ENCODE measurements at places on chromosomes 4 and X.
A peak's percentile ranks its signal among the peaks of the same experiment; 100 is the strongest.

GRCh38 chrX:43940816-43941474, 32.2 kb downstream of the NDP start:
- no peak for DNase-seq

DNA sequence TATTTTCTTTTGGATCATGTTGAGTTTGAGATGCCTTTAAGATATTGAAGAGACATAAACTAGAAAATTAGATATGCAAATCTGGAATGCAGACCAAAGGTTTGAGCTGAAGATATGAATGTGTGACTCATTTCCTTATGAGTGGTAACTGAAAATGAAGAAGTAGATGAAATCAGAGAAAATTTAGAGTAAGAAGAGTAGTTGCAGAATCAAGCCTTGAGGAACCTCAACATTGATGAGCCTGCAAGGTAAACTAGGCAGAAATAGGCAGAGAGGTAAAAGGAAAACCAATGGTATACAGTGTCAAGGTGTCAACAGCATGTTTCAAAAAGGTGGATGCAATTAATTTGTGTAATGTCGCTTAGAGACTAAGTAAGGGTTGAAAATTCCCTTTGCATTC, 142.8 kb downstream of the MOSPD2 start:
- DNase-seq = no peak

- no peak for DNase-seq
Observed at GRCh38 chr4:6826781-6827508, 44.4 kb downstream of the KIAA0232 start.

DNA sequence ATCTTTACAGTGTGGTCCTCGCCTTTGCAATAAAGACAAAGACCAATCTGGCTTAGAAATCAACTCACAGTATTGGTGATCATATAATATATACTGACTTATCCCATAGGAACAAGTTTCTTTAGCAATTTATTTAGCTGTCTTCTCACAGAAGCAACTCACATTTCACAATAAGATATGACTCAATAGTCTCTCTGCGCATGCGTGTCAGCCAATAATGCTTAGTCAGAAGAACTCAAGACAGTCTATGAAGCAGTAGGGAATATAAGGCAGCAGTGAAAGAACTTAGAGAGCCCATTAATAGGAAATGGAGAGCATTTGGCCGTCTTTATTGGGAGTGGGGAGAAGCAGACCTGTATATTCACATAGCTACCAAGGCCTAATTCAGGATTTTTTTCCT, 216.7 kb downstream of the IL13RA2 start:
- no peak for DNase-seq

- DNase-seq = peak; percentile 78
Observed at GRCh38 chrX:12949927-12950656, 24.8 kb upstream of the TMSB4X start.

DNA sequence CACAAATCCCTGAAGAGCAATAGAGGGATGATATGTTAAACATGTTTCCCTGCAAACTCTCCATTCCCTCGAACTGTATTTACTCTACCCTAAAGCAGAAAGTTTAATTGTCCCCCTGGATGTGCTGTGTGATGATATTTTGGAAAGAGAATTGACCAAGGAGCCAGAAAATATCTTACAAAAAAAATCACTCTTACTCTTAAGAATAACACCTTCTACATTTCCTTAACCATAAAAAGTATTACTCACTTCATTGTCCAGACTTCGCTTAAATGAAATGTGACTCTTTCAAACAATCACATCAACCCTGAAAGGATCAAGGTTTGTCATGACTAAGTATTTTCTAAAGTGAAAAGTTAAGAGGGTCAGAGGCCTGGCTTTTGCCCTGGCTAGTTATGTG, 49.0 kb upstream of the EGFL6 start:
- DNase-seq = no peak

- no peak for DNase-seq
Observed at GRCh38 chrX:123698979-123699520, 33.8 kb downstream of the THOC2 start.

DNA sequence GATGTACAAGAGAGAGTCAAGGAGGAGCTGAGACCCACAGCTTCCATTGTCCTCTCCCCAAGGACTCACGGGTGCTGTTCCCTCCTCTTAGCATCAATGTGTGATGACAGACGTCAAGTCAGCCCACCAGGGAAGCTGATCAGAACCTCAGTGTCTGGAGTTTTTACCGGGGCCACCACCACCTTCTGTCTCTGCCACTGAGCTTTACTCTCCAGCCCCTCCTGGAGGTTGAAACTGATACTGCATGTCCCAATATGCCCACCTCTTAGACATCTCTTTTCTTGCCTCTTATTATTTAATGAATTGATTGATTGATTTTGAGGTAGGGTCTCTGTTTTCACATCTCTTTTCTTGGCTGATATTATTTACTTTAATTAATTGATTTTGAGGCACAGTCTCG, 10.3 kb upstream of the AKAP17A start:
- peak; percentile 83 for DNase-seq

DNA sequence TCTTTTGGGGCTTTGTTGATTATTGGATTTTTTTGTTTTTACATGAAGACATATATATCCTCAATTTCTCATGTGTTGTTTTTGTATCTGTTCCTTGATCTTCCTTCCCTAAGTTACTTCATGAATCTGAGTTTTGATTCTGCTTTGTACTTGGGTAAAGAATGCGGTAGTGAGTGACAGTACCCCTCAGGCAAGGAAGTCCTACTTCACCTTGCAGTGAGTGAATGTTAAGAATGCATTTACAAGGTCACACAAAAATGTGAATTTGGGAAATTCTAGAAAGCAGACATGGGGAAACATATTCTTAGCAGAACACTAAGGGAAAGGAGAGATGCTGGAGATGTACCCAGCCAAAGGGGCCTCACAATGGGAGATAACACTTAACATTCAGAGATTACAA, 373.1 kb upstream of the LCORL start:
- no peak for DNase-seq

GRCh38 chrX:19912-20571, 261.1 kb upstream of the PLCXD1 start:
- DNase-seq = no peak

DNA sequence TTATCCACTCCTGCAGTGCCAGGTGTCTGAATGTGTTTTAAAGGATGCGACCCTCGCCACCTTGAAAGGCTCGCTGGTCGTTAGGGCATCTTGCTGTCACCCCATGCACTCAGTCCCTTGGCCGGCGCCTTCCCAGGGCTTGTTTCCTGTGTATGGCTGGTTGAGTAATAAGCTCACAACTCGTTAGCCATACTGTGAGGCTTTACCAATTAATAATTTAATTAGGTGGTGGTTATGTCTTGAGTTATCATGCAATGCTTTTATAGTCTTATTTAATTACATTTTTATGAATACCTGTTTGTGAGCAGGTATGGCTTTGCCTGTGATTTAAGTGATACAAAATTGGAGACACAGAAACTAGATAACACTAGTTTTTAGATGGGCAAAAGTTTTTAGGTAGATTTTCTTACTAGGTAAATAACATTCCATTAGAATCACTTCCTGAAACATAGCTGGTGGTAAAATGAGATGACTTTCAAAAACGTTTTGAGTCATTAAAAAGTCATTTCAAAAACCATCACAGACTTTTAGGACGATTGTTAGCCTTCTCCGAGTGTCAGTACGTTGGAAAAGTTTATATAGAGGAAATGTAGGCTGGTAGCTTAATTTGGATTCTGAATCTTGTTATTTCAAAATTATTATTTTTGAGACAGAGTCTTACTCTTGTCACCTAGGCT, 18.2 kb downstream of the PTTG2 start:
- no peak for DNase-seq

DNA sequence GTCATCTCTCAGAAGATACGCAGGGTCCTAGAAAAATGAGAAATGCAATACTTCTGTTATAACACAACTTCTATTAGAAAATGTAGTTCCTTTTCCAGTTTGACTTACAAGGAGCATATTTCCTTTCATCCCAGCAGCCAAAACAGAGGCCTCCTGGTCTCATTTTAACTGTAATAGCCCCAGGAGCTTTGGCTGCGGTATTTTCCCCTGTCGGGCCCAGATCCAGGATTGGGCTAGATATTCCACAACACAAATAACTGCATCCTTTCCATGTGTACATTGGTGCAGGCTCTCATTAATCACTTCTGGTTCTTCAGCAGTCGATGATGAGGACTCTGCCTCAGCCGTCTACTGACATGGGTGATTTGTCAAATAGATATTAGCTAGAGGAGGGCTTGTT, 166.1 kb downstream of the TENM3 start:
- DNase-seq = no peak

DNA sequence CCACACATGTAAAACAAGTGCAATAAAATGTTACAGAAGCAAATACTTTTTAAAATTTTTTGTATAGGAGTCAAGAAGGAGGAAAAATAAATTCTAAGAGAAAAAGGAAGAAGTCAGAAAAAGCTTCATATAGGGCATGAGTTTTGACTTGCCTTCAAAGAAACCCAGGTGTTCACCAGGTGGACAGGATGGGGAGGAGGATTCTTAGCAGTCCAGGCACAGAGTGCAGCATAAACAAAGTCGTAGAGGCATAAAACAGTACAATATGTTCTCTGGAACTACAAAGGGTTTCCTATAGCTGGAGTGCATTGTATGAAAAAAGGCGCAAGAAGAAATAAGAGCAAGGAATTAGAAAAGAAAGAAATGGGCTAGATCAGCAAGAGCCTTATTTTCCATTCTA, 1.9 kb upstream of the SCFD2 start:
- DNase-seq = no peak

- no peak for DNase-seq
Observed at GRCh38 chrX:23525531-23525930, 141.8 kb upstream of the PRDX4 start.

DNA sequence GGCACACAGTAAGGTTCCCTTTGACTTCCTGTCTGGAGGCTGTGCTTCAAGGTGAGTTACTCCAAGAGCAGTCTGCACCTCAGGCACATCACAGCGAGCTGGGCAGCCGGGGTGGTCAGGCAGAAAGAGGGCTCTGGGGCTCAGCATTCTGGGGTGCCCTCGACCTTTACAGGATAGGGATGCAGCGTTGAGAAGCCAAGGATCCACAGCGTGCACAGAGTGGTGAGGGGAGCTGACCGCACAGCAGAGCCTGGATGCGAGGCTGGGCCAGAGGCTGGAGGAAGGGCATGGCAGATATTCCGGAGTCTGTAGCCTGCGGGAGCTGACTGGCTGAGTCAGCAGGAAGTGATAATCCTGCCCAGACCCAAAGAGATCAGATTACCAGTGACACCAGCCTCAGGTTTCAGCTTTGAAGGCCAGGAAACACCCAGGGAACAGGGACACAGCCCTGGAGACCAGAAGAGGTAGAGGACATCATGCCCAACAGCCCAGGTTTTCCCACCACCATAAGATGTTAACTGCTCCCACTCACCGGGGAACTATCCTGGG, 38.4 kb upstream of the PDLIM3 start:
- DNase-seq = no peak

DNA sequence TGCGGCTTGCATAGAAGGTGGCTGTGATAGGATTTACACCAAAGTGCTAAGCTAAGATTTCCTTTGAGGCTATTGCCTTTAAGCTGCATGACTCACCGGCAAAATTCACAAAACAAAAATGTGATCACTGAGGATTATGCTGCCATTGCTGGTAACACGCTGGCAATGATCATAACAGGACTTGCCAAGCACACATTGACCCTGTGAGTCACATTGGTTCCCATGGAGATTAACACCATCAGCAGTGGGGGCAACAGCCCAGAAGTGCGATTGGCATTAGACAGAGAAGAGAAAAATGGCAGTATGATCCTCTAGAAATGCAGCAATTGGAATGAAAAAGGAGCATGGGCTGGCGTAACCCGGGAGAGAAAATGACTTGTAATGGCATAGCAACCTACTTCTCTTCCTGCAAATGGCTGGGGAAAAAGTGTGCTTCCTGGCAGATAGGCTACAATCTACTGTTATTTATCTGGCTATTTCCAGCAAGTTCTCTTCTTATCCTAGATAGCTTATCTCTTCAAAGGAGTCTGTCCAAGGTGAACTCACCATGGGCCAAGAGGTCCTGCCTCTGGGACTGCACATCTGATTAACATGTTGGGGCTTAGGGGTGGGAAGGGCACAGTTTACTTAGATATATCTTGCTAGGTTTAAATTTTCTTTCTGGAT, 314.2 kb upstream of the IGFBP7 start:
- DNase-seq = no peak

GRCh38 chr4:174192943-174193342, 90.5 kb downstream of the FBXO8 start:
- no peak for DNase-seq

DNA sequence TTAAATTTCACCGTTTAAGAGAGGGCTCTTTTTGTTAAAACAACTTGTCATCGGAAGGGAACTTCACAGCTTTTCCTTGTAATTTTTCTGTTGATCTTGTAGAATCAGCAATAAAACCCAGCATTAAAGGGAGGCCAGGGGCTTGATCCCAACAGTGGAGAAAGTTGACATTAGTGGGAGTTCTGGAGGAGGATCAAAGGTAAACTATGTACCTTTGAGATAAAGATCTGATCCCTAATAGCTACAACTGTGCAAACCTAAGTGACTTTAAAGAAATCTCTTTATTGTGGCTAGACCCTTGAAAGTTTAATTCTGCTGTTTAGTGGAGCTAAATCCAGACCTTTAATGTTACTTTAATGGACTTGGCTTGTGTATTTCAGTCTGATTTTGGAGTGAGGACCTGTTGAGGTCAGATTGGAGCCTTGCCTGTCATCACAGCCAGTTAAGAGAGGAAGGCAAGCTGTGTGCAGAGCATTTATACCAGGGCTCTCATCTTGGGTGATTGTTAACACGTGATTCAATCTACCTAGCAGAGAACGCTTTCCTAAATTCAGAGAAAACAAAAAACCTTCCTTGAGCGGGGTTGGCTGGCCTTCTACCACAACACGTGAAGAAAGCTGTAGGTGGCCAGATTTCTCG, 1.7 kb downstream of the DOCK11 start:
- no peak for DNase-seq

- DNase-seq = no peak
Observed at GRCh38 chr4:138659812-138660316, 355.7 kb upstream of the NOCT start.

DNA sequence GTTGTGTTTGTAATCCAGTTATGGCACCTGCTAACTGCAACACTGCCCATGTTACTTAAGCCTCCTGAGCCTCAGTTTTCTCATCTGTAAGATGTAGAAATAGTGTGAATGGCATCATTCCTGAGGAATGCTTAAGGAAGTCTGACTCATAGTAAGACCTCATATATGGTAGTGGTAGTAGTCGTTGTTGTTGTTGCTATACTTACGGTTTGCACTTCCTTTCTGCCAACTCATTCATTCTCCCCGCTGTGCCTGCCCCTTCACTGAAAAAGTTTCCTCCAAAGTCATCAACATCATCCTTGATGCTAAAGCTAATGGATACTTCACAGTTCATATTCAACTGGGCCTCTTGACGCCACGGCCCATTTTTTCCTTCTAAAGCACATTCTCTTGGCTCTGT, 54.2 kb upstream of the SPANXN3 start:
- DNase-seq = no peak

GRCh38 chr4:69849969-69850368, 10.0 kb downstream of the SULT1E1 start:
- no peak for DNase-seq
